ENCODE measurements at places on chromosomes 1 and 21.
A peak's percentile ranks its signal among the peaks of the same experiment; 100 is the strongest.

GRCh38 chr1:218262259-218262658 lies 22.8 kb upstream of the RRP15 start:
- DNase-seq, result no peak

GRCh38 chr21:36155603-36156338 lies 853 bp upstream of the DOP1B start:
- no peak for DNase-seq

DNA sequence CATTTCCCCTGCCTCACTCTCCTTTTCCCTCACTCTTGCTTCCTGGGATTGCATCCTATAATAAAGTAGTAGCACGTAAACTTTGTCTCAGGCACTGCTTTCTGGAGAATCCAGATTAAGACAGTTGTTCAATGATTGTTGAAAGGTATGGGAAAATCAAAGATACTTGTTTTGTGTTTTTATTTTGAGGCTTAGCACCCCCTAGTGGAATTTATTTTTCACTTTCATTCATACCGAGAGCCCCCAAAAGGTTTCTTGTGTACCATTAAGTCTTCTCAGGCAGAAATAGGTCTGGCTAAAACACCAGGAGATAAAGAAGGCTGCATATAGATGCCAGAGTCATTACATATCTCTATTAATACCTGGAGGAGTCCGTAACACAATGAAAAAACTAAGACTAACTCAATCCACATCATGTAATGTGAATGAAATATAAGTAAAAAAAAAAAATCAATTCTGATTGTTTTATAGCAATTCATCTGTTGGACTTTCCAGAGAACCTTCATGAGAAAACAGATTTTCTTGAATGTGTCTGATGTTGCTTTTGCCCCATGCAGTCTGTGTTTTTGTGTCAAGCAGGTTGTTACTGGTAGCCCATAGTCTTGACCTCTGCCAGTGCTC lies 103.5 kb downstream of the RPE65 start:
- DNase-seq, result peak; percentile 23

- DNase-seq, result no peak
These were observed 56.1 kb downstream of the HSF2BP start for GRCh38 chr21:43603233-43603626.

DNA sequence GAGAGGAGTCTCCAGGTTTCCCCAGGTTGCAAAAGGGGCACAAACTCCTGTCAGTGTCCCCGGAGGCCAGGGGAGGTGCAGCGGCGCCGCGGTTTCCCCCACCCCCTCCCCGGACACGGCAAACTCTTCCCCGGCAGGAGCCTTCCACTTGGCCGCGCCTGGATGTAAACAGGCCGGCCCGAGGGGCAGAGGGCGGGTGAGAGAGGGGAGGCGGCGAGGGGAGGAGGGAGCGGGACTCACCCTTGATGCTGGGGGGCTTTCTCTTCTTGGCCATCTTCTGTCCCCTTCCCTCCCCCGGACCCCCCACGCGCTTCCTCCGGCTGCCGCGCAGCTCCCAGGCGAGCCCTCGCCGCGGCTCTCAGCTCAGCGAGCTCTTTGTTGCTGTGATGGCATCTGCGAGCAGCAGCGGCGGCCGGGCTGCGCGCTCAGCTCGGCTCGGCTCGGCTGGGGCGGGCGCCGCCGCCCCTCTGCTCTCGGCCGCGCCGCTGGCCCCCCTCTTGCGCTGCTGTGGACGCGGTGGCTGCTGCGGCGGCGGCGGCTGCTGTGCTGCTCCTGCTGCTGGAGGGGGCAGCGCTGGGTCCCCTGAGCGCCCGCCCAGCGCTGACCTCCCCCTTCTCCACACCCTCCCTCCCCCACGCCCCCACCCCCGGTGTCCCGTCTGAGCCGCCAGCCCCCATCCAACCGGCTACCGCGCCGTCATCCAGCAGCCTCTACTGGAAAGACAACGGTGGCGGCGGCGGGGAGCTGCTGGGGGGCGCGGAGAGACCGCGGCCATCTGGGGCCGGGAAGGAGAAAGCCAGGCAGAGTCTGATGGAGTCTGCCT lies 4.9 kb upstream of the SLC44A5 start:
- peak; percentile 58 for DNase-seq

DNA sequence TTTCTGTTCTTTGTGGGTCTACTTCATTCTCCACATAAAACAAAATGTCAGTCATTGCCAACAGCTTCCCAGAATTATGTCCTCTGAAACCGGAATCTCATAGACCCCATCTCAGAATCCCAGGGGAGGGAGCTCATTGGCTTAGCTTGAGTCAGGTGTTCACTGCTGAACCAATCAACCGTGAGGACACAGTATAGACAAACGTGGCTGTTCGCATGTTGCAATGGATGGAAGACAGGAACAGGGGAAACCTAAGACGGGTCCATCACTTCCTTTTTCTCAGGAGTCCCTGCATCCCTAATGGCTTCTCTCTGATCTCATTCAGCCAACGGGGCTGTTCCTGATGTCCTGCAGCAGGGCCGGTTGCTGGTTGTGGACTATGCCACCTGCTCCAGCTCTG lies 9.1 kb downstream of the CELA2A start:
- DNase-seq, result no peak

GRCh38 chr1:230867903-230868735 lies at the start of gene C1orf198:
C1orf198 (minus strand) TSS chr1:230868521; CDS start chr1:230868512, 9 bp downstream.
- peak; percentile 79 for DNase-seq

- DNase-seq, result no peak
These were observed 26.3 kb downstream of the NFASC start for GRCh38 chr1:204896787-204897469.

- DNase-seq, result peak; percentile 80
These were observed 85.8 kb upstream of the RGS1 start for GRCh38 chr1:192489748-192490147.

DNA sequence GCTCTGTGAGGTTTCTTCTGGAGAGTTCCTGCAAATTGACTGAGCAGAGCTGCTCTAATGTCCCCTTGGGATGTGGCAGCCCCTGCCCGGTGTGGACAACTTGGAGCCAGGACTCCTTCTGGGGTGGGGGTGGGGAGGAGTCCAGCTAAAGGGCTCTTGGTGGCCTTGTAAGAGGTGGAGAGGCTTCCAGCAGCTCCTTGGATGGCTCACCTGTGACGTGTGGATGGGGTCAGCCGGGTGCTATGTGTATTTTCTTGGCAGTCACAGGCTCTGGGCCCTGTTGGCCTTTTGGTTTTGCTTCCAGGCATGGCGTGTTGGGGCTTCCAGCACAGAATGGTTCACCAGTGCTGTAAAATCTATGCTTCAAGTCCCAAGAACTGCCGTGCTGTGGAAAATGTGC lies 38.2 kb downstream of the TRAPPC10 start:
- no peak for DNase-seq

GRCh38 chr1:54350360-54350759 lies 55.8 kb downstream of the SSBP3 start:
- no peak for DNase-seq

- no peak for DNase-seq
These were observed 1.2 kb downstream of the MAN1A2 start for GRCh38 chr1:117368116-117369108.

DNA sequence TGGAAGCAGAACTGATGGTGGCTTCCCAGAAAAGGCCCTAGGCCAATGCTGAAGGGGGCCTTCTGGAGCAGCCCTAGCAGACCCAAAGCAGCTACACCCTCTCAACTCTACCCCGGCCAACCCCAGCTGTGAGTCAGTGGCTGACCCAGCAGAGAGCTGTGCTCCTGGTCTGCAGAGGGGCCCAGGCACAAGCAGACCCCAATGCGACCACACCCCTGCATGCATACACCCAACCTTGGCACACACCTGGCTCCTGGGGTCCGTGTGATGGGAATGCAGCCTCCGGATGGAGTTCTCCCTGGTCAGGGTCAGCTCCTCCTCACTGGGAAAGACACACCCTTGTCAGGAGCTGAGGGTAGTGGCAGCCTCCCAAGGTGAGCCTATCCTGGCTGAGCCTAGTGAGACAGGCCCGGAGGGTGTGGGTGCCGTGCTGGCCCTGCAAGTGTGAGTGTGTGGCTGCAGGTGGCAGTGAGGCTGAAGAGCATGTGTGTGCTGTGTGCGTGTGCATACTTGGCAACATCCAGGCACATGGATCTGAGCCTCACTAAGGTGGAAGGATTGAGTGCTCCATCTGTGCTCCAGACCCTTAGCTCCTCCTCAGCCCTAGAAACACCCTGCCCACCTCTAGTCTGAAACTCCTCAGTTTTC lies 3.9 kb upstream of the ARHGAP30 start:
- DNase-seq, result no peak

- DNase-seq, result no peak
These were observed 21.7 kb upstream of the PEF1 start for GRCh38 chr1:31666263-31666963.

DNA sequence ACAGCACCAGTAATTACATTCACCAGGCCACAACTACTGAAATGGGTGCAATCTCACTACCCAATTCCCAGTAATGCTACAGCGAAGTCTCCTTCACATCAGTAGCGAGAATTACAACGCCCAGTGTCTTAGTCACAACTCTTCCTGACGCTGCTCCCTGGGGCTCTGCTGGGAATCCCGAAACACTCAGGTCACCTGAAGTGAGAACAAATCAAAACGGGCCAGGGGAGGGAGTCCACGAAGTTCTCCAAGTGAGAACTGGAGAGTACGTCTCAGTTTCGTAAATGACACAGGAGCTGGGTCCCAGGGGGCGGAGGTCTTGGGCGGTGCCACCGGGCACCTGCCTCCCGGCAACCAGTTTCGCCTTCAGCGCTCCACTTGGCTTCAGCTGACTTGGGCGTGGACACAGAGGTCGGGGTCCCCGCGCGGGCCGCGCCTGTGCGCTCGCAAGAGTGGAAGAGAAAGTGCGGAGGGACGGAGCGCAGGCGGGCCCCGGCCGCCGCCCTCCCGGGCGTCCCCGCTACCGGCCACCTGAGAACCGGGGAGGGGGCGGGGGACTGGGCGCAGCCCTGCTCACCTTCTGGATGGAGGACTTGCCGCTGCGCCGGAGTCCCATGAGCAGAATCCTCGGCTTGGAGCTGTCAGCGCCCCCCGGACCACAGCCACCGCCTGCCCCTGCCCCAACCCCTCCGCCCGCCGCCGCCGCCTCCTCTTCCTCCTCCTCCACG lies 575 bp downstream of the RRAGC start:
- peak; percentile 57 for DNase-seq

DNA sequence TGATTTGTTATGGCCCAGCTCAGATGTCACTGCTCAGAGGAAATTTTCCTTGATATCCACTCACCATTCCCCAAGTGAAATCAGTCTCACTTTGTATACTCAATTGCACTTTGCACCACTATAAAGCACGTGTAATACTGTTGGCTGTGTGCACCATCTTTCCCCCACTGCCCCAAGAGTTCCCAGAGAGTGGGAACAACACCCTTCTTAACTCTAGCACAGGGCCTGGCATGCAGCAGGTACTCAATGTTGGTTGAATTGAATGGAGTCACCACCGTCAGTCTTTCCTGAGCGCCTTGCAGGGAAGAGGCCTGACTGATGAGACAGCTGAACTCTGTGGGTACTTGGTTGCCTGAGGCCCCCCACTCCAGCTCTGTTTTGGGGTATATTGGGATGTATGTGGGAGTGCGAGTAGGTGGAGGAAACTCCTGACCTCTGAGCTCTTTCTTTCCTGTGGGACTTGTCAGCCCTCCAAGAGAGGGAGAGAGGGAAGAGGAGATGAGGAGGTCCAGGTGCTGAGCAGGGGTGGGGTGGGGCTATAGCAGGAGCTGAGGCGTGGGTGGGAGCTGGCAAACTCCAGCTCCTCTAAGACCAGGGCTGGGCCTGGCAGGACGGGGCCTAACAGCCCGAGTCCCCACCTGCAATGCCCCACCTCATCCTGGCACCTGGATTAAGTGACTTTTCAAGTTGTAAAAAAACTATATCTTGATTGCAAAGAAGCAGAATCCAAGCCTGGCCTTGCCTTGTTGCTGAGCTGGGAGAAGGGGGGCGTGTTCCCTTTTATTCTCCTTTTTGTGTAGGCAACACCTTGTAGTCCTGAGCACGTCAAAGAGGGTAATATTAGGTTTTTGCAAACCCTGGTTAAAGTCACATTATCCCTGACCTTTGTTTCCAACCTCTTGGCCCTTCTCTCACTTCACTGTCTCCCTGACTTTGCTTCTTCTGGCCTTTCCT lies 19.4 kb upstream of the WASF2 start:
- DNase-seq, result no peak

GRCh38 chr1:44237721-44238457 lies 24.6 kb downstream of the DMAP1 start:
- peak; percentile 82 for DNase-seq
